T-helper 22 cell (primary cell): ENCODE measurements at places on chromosomes 13 and 19.

GRCh38 chr19:35931874-35932202, 4.3 kb upstream of the LRFN3 start:
- DNase-seq, result no peak

DNA sequence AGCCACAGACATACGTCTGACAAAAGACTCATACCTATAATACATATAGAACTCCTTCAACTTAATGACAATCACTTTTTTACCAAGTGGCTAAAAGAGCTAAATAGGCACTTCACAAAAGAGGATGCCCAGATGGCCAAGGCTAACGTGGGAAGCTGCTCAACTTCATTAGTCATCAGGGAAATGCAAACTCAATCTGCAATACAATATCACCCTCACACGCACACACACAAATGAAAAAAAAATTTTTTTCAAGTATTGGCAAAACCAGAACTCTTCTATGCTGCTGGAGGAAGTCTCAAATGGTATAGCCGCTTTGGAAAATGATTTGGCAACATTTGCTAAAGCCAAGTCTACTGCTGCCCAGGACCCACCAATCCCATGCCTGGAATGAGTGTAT, 14.6 kb upstream of the DNMT1 start:
- DNase-seq, result no peak

GRCh38 chr19:15251749-15252397, 19.6 kb upstream of the EPHX3 start:
- no peak for DNase-seq

DNA sequence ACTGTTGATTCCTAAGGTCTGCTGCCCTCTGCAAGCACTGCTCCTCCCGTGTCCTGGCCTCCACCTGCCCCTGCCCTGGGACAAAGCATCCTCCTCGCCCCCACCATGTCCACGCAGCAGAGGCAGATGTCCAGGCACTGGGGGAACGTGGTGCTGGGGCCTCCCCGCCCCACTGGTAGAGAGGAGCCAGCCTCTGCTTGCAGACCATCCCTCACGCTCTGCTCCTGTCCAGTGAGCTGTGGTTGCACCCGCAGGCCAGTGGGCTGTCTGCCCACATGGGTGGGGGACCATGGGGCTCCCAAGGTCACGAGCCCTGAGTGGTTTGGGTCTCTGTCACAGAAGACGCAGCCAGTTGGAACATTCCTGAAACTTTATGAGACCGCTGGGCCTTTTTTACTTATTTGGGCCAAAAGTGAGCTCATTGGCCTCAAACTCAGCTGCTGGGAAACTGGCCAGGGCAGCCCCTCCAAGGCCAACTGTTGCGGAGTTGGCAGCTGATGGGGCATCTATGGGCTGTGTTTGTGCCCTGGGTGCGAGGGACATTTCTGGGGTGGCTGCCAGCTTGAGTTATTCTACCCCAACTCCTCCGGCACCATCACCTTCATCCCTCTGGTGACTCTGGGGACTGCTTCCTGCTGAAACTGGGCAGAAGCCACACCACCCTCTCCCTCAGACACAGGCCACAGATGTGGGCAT, 64.8 kb upstream of the F7 start:
- DNase-seq, result no peak

DNA sequence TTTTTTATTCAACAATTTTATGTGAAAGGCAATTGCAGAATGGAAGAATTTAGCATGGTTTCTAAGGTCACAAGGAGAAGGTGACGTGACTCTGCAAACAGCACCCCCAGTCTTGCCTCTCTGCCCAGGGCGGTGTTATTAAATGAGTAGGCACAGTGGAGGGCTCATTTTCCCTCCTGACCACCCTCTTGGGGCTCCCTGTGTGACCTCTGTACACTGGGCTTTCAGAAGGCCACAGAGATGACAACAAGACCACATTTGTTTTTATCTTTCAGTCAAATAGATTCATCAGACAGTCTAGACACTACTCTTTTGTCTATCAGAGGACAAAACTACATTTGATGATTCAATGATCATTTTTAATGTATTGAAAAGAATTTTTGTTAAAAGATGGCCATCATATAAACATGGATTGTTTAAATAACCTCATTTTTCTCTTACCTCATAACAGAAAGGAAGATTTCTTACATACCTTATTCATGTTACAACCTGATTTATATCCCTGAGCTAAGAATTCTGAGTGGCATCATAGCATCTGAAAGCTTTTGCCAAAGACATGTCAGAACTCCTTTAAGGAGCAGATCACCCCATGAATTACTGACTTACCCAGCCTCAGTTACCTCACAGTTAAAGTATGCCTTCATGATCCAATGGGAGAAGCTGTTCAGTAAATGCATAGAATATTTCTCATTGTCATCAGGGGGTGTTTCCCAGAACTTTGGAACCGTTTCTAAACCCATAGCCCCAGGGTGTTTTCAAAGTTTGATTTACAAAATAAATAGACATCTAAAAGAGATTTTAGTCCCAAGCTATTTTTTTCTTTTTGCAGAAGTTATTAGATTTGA, 184.0 kb upstream of the RFC3 start:
- DNase-seq, result no peak

DNA sequence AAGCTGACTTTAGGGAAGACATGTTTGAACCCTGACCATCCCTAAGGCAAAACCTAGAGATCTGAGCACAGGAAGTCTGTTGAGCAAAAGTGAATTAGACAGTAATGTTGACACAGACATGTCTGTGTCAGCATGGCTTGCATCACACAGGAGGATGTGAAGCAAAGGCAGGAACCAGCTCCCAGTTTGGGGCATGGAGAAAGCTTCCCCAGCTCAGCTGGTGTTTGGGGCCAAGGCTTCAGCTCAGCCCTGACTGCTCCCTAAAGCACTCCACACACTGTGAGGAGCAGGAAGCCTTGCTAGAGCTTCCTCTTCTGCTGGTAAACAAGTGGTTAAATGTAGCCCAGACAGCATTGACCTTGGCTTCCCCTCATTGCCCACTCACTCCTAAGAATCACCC, 153.8 kb upstream of the UBL3 start:
- no peak for DNase-seq

- no peak for DNase-seq
These were observed 5.9 kb downstream of the LRRC4B start for GRCh38 chr19:50562329-50562728.

DNA sequence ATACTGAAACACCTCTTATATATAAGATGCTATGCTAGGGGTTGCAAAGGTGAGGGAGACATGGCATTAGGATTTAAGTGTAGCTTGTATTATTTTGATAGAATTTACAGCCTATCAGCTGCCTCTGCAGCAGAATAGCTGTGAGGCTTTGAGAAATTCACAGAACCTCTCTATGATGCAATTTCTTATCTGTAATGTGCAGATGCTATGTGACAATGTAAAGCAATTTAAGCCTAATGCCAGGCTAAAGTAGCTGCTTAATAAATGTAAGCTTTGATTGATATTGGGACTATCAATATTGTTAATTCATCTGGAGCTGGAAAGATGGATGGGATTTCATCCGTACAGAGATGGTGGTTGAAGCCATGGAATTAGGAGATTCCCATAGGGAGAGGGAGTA, 1.6 kb downstream of the ADGRE3 start:
- DNase-seq, result no peak

DNA sequence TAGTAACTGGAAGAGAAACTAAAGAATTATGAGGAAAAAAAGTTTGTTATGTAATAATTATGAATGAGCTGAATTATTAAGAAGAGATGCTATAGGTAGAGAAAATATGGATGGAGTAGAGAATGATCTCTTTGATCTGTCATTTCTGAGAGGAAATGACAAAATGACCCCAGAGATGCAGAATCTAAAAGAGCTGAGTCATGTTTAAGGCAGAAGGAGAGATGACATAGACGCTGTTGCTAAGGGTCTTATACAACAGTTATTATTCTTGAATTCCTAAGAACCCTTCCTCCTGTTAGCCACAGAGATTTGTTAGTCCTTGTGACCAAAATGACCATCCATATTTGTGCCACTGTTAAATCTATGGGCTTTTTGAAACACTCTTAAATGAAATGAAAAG, 58.3 kb upstream of the FREM2 start:
- no peak for DNase-seq

GRCh38 chr19:30406220-30407067, 34.3 kb downstream of the ZNF536 start:
- DNase-seq, result no peak

GRCh38 chr19:31286491-31286890, 62.7 kb downstream of the TSHZ3 start:
- DNase-seq, result no peak

GRCh38 chr19:42343344-42344110, 18.1 kb downstream of the MEGF8 start:
- DNase-seq, result no peak

GRCh38 chr13:62887046-62887445, 1471.4 kb upstream of the PCDH20 start:
- no peak for DNase-seq

- DNase-seq, result no peak
These were observed 3.6 kb downstream of the FCHO1 start for GRCh38 chr19:17754634-17755442.

DNA sequence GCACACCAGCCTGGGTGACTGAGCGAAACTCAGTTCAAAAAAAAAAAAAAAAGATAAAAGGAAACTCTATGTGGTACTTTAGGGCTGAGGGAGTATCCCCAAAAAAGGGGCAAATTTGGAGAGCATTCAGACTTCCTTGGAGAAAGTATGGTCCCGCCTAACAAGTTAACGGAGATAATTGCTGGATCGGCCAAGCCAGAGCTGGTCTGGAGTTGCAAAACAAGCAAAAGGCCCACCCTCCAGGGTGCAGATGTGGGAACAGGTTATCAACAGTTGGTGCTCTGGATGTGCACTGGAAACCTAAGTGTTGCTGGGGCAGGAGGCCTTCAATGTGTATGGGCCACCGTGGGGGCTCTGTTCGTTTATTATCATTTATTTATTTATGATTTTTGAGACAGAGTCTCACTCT, 2.8 kb downstream of the IQCN start:
- DNase-seq, result no peak

GRCh38 chr19:32450217-32450616, 44.6 kb downstream of the DPY19L3 start:
- DNase-seq, result no peak

GRCh38 chr13:76461999-76462398, 424.2 kb downstream of the KCTD12 start:
- no peak for DNase-seq

DNA sequence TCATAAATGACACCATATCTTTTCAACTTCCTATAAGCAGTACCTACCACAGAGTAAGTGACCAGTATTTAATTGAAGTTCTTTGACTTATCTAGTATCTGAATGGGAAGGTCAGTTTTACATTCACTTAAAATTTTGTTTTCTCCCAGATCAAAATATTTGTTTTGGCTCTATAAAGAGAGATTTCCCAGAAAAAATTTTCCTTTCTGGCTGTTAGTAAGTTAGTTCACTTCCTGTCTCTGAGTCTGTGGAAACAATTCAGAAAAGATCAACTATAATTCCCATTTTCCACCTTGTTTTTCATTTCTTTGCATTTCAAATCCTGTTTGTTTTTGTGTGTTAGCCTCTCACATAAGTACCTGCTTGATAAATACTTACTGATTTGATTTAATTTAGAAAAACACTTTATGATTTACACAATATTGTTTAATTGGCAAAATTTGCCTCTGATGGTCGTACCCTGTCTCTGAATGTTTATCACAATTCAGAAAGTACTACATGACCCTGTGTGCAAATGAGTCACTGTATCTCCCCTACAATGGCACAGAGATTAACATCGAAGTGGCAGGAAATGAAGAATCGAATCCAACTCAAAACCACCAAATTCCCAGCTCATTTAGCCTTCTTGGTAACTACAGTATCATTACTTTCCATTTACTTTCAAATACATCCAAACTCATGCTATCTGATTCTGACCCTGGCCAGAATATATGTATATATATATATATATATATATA, 15.4 kb upstream of the MED4 start:
- DNase-seq, result no peak

- no peak for DNase-seq
These were observed 314.7 kb downstream of the OLFM4 start for GRCh38 chr13:53343361-53343744.

DNA sequence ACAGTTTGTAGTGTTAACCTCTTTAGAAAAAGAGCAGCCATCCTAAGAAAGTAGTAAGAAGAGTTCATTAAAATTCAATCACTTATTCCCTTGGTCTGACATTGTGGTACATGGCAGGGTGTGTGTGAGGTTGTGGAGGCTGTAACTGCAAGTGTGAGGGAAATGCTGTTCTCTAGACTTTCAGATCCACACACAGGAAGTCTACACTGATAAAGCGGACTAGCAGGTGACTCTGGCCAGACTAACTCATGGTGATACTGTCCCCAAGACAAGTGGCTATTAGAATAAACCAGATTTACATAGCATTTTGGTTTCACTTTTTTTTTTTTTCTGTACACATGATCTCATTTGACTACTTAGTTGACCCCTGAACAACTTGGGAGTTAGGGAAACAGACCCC, 10.0 kb downstream of the MTIF3 start:
- no peak for DNase-seq

DNA sequence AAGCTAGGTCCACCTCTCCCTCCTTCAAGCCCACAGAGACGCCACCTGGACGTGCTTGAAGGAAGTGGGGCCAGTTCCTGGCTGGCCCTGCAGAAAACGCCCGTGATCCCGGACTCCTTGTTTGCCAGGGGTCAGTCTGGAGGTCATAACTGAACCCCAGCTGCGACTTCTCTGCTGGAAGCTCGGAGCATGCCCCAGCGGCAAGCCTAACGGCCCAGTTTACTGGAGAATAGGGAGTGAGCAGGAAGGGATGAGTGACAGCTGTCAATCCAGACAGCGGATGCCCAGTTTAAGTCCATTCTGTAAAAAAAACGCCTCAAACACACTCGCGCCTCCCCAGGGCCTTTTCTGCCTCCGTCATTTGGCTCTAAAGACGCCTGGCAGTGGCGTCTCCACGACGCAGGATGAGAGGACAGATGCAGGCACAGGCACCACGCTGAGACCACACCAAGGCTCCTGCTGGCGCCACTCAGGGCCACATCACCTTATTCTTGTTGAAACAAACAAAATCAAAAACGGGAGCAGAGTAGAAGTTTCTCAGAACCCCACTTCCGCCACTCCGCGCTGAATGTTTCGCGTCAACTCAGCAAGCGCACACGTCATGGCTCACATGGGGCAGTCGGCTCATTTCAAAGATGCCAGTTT, 57.6 kb downstream of the RASA3 start:
- DNase-seq, result no peak

- DNase-seq, result no peak
These were observed 2099.2 kb upstream of the PCDH20 start for GRCh38 chr13:63514886-63515285.

DNA sequence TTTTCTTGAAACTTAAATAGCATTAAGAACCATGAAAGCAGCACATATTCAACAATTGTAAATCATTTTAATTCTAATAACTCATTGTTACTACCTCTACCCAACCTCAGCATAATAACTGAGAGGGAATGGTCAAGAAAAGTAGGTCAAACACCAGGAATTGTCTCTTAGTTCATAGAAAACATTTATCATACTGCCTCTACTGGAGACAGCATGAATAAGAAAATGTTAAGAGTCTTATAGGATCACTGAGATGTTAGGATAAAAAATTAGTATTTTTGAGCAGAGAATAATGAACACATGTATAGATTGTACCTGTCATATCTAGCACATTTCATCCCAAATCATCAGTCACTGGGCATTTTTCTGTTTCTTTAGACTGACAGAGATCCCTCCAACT, 515.3 kb downstream of the PCDH9 start:
- DNase-seq, result no peak

- DNase-seq, result no peak
These were observed 24.4 kb upstream of the GPR18 start for GRCh38 chr13:99282264-99283231.

- no peak for DNase-seq
These were observed 15.5 kb upstream of the AKT2 start for GRCh38 chr19:40300668-40301067.
